Activated T-cell treated with anti-CD3 and anti-CD28 coated beads, Interleukin-2, amount 50 U/mL, for 72 hours (primary cell): ENCODE measurements at places on chromosomes 3 and 15.

DNA sequence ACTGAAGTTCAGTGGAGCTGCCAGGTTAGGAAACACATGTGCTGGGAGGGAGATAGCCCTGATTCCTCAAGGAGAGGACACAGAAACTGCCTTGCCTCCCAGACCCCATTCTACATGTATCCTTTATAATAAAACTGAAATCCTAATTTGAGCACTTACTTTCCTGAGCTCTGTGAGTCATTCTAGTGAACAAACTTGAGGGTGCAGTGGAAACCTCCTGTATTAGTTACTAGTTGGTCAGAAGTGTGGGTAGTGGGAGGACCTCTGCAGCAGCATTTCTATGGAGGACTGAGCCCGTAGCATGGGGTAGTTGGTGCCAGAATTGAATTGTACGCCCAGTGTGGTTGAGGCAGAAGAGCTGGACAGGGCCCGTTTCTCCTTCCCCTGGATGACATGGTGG, 23.9 kb downstream of the ATP1B3 start:
- DNase-seq = no peak

DNA sequence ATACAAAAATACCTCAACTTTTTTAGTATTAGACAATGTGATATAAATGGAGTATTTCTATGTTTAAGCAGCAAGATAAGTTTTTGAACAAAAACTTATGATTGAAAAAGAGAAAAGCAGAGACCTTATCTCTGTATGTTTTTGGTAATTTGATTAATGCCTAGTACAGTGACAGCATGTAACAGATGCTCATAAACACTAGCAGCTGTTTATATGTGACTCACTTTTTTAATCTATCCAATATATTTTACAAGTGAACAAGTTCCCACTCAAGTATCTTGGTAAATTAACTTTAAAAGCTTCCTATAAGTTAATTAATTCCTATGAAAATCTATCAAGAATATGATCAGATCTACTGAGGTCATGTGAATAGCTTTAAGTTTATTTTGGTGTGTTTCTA, 55.1 kb downstream of the NGLY1 start:
- DNase-seq = no peak

DNA sequence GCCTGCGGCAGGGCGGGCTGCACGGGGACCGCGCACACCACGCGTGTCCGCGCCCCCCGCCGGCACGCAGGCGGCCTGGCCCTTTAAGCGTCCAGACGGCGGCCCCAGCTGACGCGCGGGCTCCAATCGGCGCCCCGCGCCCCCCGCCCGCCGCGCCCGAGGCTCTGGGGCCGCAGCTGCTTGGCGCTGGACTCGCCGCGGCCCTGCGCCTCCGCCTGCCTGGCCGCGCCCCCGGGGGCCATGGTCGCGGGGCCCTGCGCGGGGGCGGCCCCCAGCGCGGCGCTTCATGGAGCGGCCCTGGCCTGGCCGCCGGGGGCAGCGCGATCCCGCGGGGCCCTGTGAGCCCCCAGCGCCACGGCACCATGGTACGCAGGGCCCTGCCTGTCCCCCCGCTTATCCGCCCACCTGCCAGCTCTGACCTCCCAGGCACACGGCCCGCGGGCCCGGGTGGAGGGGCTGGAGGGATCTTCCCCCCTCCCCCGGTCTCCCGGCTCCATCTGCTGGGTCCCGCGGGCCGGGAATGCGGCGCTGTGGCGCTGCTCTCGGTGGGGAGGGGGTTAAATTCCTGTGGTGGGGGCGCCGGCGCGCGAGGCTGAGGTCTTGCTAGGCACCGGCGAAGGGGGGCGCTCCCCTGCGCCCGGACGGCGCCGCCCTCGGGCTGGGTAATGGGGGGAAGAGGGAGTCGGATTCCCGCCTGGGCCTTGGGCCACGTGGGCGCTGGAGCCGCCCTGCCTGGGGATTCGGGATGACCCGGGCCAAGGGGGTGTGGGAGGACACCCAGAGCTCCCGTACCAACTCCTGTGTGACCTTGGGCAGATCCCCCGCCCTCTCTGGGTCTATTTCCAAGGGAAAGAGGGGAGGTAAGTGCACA, 1.1 kb downstream of the ZBTB47 start:
- DNase-seq = no peak

GRCh38 chr3:31565288-31565687, 32.6 kb downstream of the STT3B start:
- no peak for DNase-seq

DNA sequence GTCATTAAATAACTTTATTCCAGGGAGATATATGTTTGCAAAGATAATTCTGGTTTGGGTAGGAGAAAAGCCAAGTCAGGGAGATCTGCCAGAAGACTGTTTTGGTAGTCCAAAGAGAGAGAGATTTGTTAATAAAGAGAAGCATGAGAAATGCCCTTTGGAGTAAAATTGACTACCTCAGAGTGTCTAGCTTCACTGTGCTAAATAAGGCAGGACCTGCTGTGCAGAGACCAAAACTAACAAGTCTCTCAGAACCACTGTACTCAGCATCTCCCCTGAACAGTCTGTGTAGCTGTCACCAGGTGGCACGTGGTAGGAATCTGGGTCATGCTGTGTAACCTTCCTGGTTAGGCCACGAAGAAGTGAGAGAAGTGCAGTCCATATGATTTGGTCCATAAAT, 31.6 kb upstream of the SLC35G2 start:
- peak; percentile 12 for DNase-seq

DNA sequence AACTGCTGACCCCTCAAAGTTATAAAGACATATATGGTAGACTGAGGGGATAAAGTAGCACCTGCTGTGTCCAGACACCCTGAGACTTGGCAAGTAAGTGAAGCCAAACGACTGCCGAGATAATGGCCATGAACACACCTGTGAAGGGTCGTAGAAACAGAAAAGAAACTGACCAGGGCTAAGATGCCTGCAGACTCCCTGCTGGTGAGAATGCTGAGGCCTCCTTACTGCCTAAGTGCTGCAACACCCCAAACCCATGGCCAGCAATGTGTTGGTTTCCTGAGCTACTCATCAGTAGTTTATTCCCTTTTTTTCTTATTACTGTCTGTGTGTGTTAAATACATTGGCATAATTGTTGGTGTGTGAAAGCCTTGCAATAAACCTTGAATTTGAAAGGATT, 233.8 kb downstream of the ZNF385D start:
- no peak for DNase-seq

DNA sequence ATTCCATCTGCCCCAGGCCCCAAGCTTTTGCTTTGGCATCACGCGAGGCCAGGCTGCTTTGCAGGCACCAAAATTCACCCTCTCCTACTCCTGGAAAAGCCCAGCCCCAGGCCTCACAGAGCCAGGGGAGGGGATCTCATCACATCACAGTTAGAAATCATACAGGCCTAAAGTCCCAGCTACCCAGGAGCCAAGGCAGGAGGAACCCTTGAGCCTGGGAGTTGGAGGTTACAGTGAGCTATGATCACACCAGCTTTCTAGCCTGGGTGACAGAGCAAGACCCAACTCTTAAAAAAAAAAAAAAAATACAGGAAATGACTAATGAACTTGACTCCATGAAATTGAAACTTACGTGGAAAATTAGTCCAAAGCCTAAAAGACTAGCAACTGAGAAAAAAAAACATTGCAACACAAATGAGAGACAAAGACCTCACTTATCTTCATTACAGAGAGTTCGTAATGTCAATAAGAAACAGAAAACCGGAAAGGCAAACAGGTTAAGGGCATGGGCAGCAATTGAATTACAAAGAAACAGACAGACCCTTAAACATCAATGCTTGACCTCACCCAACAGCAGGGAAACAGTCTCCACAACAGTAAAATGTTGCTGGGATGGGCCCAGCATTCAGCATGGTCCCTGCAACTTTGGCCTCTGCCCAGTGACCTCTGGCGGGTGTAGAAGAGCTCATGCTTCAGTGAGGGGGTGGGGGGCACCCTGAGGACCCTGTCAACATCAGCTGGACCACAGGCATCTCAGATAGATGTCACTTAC, 151.5 kb downstream of the LRRK1 start:
- no peak for DNase-seq

DNA sequence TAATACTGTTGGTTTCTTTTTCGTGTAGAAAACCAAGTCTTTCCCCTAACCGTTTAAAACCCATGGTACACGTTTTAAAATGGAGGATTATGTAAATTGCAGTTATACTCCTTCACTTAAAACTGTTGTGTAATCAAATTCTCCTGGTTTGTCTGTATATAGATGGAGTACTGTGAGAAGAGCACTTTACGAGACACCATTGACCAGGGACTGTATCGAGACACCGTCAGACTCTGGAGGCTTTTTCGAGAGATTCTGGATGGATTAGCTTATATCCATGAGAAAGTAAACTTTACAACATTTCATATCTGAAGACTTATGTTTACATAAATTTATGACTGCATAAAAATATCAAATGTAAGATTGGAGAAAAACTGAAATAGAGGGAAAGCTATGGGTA, 51.2 kb downstream of the SRP14 start:
- DNase-seq = no peak

DNA sequence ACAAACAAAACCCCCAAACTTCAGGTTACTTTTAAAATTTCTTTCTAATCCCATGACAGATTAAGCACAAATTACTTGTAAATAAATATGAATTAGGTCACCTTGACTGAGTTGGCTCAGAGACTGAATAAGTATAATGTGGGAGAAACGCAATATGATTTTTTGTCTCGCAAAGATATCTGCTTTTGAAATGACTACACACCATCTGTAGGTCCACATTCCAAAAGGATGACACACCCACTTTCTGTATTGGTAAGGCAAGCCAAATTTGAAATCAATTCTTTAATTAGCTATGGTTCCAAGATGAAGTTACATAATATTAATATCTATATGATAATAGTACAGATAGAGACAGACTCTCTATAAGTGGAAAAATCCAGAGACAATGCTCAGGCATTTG, 66.9 kb upstream of the CSPG5 start:
- no peak for DNase-seq
